ENCODE measurements at places on chromosomes 12 and 14.

DNA sequence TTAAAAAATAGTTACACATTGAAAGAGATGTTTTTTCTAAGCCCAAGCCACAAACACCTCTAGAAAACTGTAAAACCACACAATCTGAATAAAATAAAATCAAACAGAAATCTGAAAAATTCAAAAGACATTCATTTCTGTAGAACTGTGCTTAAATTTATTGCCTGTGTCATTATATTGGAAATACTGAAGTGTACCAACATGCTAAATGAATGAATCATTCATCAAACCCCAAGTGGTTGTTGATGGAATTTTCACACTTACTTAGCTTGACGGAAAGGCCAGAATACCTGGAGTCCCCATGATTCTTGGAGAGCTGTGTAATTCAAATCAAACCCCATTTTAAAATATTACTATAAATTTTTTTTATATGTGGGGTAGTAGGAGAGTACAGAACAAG, 2.7 kb downstream of the KITLG start:
- DNase-seq, result no peak

- DNase-seq, result no peak
Observed at GRCh38 chr12:115867854-115868253, 409.6 kb downstream of the MED13L start.

DNA sequence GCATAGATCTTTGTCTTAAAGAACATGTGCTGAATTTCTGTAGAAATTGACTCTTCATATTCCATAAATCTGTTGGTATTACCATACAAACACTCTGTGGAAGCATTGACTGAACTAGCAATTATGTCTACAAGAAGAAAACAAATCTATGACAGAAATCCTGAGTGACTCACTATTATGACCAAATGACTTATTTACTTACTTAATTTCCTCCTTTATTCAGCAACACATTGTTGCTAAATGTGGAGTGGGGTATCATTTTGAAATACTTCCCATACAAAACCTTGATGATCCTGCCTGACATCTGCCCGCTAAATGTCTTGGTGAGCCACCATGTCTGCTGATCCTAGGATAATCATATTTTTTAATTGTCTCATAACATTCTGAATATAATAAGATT, 99.1 kb upstream of the SLCO1C1 start:
- DNase-seq, result no peak

DNA sequence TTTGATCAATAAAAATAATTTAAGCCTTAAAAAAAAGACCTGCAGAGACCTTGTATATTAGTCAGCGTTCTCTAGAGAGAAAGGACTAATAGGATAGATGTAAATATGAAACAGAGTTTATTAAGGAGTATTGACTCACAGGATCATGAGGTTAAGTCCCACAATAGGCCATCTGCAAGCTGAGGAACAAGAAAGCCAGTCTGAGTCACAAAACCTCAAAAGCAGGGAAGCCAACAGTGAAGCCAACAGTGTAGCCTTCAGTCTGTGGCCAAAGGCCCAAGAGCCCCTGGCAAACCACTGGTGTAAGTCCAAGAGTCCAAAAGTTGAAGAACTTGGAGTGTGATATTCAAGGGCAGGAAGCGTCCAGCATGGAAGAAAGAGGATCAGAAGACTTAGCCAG, 66.3 kb downstream of the TBX5 start:
- DNase-seq, result no peak

DNA sequence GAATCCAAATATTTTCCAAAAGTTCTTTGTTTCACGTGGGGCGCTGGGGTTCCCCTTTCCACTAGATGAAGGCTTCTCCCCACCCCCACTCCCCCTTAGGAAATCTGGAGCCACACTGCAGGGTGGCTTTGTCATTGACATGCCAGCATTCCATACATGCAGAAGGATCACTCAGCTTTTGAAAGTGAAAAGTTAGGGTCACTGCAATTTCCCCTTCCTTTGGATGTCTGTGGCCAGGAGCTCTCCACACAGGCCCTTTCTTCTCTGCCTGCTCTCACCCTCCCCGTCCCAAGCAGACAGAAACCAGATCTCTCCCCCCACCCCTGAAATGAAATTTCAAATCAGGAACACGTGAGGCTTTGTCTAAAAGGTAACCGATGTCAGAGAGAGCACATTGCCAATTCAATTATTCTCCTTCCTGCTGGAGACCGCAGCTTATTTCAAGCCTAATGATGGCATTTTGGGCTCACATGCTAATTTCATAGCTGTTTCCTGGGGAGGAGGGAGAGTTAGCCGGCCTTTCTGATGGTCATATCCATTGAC, 153.9 kb upstream of the RFLNA start:
- no peak for DNase-seq

- no peak for DNase-seq
Observed at GRCh38 chr12:21678959-21679358, 21.3 kb upstream of the LDHB start.

DNA sequence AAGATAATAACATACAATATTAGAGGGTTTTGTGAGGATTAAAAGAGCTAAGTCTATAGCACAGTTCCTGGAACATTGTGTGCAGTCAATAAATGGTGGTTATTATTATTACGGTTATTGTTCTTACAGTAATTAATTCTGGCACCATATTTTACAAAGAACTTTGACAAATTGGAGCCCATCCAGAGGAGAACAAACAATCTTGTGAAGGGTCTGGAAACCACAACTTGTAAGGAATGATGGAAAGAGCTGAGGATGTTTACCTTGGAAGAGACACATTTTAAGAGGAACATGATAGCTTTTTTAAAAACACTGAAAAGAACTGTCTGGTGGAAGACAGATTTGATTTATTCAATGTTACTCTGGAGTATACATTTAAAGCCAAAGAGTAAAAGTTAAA, 150.5 kb upstream of the KRR1 start:
- DNase-seq, result no peak

DNA sequence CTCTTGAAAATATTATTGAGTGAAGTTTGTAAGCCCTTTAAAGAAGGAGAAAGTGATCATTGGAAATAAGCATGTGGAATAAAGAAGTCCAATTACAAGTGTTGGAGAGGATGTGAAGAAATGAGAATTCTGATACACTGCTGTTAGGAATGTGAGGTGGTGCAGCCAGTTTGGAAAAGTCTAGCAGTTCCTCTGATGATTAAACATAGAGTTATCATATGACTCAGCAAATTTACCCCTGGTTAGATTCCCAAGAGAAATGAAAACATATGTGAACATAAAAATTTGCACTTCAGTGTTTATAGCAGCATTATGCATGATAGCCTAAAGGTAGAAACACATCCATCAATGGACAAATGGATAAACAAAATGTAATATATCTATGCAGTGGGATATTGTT, 319.9 kb downstream of the AEBP2 start:
- no peak for DNase-seq

DNA sequence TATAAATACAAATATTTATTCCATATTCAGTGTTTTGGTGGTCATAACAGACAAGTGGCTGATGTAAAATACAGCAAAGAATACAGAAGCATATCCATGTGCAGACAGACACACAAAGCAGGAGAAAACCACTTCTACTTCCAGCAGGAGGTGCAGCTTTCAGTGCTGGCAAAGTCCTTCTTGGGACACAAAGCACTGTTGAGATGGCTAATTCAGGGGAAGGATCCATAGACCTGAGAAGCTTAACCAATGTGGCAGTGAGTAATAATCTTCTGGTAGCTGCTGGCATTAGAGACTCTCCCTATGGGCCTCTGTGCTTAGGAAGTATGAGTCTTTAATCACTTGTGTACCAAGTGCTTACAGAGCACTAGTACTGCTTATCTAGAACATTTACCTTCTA, 26.8 kb downstream of the AMN1 start:
- DNase-seq, result no peak

- DNase-seq, result peak; percentile 22
Observed at GRCh38 chr12:106248312-106248845, 559 bp upstream of the CKAP4 start.

DNA sequence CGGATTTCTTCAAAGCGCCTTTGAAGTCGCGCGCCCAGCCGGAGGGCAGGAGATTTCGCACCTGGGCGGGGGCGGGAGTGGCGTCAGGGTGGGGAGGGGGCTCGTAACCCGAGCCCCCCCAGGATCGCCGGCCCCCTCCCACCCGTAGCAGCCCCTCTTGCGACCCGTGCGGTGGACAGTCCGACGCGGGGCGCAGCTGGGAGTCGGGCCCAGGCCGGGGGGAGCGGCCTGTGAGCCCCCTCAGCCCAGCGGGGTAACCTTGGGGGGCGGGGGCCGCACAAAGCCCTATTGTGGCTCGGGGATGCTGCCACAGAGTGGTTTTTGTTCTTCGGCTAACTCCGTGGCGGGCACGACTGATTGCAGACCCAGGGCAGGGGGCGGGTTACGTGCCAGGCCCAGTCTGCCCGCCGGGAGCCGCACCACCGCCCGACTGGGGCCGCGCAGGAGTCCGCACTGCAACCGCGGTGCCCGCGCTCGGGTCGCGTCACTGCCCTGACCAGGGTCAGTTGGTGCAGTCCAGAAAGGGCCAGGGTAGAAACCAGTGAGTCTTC, 4.2 kb upstream of the AAAS start:
- DNase-seq, result no peak

GRCh38 chr14:69468949-69469348, 15.6 kb upstream of the PLEKHD1 start:
- DNase-seq, result no peak

DNA sequence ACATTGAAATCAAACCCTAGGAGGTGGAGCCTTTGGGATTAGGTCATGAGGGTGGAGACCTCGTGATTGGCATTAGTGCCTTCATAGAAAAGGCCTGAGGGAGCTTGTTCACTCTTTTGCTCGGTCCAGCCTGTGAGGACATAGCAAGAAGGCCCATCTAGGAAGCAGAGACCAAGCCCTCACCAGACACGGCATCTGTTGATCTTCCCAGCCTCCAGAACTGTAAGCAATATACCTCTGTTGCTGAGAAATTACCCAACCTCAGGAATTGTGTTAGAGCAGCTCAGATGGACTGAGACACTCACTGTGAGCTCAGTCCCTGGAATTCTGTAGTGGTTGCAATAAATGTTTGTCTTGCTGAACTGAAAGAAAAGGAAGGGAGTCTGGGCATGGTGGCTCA, 116.2 kb upstream of the MAP1LC3B2 start:
- no peak for DNase-seq

GRCh38 chr14:37051680-37052079, 120.7 kb downstream of the SLC25A21 start:
- DNase-seq, result no peak

Data from CD4-positive, alpha-beta T cell treated with Interleukin-15 for 1 hour (primary cell).